ENCODE measurements at places on chromosomes 6 and 20.

- no peak for DNase-seq
These were observed 71.0 kb upstream of the SAMD3 start for GRCh38 chr6:130293800-130294199.

DNA sequence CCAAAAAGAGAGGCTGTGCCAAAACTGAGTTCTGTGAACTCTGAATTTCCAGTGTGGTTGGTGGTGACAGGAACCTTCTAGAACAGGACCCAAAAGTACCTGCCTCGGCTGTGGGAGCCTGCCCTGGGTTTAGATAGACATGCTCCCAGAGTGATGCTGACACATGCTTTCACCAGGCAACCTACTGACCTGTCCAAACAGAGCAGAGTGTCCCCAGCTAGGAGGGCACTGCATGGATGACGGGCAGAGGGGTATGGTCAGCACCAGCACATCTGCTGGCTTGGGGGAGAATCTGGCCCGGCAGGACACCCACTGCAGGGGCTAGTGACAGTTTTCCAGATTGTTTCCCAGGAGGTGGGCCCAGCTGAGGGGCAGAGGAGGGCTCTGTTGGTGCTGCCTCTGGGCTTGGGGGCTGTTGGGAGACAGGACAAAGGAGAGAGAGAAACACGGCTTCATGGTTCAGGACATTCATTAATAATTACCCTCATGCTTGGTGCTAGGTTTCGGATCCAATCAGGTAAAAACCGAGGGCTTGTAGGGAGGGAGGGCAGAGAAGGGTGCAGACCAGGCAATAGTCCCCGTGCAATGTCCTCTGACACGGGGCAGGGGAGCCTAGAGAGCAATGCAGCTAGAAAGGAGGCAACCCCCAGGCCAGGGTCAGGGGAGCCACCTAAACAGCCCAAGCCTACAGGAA, 15.0 kb downstream of the KCNK5 start:
- DNase-seq, result no peak

DNA sequence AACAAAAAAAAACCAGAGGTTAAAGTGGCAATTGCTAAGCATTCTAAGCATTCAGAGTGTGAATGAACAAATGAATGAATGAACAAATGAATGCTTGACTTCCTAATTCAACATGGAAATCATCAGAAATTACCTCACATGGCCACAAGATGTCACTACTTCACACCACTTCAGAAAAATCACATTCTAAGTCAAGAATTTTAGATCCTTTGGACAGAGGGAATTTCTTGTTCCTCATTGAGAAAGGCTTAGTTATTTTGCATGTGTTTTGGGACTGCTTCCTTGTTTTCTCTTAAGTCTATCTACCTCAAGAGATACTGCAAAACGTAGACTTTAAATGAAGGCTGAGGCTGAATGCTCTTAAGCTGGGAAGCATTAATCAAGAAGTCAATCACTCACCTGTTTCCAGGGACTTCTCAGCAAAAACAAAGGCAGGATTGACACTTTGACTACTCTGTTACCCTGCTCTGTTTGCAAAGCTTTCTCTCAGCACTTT, 120.2 kb downstream of the MBOAT1 start:
- no peak for DNase-seq

- DNase-seq, result no peak
These were observed 97.8 kb downstream of the BACH2 start for GRCh38 chr6:90198758-90199425.

DNA sequence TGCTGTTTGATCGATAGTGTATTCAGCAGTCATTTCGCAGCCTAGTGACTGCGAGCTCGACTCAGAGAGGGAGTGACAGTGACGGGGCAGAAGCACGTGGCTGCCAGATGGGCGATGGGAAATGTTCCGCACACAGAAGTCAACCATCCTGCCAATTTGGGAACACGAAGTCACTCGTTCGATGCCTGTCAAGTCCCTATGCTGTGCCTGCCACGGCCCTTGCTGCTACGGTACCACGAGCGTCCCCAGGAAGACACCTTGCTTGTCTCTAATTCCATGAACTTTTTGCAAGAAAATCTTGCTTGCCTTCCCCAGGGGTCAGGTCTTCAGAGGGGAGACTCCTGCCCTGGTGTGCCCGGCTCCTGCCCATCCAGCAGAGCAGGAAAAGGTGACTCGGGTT, 17.0 kb upstream of the STX16 start:
- no peak for DNase-seq

- DNase-seq, result peak; percentile 56
These were observed 7.2 kb downstream of the HLA-G start for GRCh38 chr6:29834564-29835436.

DNA sequence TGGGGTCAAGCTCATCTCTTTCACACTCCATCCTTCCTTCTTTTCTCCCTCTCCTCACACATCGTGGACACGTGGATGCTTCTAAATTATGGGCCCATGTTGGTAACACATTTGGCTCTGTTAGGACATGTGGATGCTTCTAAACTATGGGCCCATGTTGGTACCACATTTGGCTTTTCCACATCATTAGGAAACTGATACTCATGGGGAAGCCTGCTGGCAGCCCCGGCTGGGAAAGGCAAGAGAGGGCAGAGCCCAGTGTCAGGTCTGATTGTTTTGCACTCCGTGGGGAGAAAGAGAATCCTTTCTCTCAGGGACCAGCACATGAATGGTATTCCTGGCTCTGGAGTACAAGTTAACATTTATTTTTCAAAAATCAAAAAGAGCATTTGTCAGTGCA, 4.0 kb upstream of the CST1 start:
- no peak for DNase-seq

DNA sequence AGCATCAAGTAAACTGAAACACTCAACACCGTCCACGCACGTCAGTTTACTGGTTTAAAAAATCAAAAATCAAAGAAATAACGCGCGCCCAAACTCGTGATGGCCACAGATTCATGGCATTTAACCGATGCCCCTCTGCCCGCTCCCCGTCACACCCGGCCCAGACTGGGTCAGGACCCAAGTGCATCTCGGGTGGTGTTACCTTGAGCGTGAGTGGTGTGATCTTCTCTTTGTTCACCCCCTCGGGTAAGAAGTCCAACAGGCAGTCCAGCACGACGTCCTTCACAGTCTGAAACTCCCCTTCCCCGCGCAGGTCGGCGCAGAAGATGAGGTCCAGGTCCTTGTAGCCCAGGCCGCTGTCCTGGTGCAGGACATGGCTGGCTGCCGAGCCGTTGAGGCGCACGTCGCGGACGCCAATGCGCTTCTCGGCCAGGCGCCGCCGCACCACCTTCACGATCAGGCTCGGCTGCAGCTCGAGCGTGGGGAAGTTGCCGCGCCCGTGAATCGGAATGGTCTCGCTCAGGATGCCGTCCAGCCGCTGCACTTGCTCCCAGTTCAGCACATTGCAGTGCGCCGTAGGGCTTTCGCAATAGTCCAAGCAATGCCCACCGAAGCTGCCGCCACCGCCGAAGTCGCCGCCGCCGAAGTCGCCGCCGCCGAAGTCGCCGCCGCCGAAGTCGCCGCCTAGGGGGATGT, 945 bp downstream of the TENT5A start:
- DNase-seq, result peak; percentile 87

- DNase-seq, result no peak
These were observed 34.2 kb downstream of the NHSL1 start for GRCh38 chr6:138465007-138465645.

- no peak for DNase-seq
These were observed 139.1 kb downstream of the LAMA2 start for GRCh38 chr6:129022011-129022553.

DNA sequence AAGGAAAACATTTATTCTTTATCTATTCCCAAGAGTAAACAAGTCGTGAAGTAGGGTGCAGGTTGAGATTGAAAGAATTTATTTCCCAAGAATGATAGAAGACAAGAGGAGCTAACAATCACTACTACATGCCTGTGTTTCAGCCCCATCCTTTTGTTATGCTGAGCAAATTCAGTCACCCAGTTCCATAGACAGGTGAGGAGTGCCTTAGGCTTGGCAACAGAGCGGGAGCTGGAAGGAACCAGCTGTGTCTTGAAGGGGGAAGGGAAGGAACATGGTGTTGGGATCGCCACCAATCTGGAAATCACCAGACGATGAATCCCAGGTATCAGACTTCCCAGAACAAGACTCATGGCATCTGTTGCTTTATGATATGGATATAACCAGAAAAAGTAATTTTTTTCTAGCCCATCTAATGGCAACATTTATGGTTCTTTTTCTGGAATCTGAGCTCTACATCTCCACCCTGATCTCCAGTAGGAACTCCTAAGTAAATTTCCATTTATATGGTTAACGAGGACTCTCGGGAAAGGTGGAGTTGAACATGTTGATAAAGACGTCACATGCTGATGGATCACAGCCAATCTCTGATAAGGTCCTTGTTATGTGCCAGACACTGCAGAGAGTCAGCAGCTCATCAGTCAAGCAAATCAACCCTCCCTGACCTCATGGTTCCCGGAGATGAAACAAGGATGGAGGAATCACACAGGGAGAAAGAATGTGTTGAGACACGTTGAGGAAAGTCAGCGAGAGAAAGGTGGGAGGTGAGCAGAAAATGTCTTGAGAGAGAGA, 344.9 kb downstream of the SMOC2 start:
- DNase-seq, result no peak

- DNase-seq, result no peak
These were observed 18.8 kb downstream of the EYA2 start for GRCh38 chr20:46913329-46914044.

DNA sequence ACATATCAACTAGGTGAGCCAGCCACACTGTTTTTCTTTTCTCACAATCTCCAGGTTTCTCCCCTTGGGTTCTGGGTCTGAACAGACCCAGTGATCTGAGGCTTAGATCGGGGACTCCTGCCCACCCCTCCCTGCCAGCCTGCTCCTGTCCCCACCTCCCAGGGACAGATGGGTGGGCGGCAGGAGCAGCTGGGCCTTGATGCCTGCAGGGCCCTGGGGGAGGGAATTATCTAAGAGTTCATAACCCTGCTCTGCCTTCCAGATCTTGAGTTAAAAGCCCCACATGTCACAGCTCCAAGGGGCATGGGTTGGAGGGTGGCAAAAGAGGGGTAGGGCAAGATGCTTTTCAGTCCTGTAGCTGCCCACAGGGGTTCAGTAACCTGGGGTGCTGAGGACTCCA, 5.2 kb upstream of the XKR7 start:
- DNase-seq, result no peak

GRCh38 chr6:163175301-163175700, 239.2 kb upstream of the QKI start:
- no peak for DNase-seq

- DNase-seq, result peak; percentile 78
These were observed 70.9 kb downstream of the STK35 start for GRCh38 chr20:2172305-2173175.

DNA sequence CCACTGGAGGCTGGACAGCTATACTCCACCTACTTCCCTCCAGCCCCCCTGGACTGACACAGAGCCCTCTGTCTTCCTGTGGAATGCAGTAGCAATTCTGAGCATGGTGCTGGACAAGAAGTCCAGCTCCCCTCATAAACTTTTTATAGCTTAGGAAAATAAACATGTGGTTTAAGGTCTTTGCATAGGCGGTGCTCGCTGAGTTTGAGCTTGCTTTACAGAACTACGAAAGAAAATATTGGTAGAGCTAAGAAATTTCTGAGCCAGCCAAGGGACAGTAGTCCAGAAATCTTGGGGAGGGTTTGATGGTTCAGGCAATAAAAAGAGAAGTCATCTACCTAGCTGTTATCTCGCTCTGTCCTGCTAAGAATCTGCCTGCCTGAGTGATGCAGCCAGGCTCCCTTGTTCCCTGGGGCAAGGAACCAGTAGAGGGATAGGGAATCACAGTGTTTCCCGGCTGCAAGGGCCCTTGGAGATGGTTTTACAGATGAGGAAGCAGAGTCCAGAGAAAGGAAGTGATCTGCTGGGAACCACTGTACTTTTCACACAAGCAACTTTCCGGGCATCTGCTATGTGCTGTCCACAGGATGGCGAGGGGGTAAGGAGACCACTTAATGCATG, 343.4 kb downstream of the CDC5L start:
- DNase-seq, result no peak

GRCh38 chr20:42027746-42028268, 409.6 kb upstream of the CHD6 start:
- DNase-seq, result no peak

GRCh38 chr6:11802886-11803590, 24.4 kb upstream of the ADTRP start:
- no peak for DNase-seq

GRCh38 chr6:141610741-141611140, 522.0 kb upstream of the GJE1 start:
- DNase-seq, result no peak

DNA sequence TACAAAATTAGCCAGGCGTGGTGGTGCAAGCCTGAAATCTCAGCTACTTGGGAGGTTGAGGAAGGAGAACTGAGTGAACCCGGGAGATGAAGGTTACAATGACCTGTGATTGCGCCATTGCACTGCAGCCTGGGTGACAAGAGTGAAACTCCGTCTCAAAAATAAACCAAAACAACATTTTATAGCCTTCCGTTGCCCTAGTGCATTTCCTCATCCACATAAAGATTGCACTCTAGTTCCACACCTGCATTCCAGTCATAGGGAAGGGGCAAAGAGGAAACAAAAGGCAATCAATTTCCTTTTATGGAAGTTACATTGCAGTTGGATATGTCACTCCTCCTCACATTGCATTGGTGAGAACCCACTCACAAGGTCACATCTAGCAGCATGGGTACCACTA, 182.7 kb upstream of the ARG1 start:
- DNase-seq, result no peak

DNA sequence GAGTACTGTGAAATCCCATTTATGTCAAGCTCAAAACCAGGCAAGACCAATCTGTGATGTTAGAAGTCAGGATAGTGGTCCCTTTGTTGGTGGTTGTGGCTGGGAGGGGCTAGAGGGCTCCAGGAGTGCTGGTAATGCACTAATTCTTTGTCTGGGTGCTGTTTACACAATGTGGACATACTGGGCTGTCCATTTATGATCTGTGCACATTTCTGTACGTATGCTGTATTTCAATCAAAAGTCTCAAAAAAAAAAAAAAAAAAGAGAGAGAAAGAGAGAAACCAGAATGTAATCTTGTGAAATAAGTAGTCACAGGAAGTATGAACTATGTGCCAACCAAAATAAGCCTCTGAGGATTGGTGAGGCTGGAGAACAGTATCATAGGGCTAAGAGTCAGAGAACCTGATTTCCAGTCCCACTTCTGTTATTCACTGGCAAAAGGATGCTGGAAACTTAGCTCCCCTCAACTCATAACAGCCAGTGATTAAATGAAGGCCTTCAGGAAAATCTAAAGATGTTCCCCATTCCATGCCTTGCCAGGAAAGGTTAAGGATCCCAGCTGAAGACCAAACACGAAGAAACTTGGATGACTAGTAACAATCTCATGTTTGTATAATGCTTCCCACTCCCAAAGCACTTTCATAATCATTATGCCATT, 19.6 kb upstream of the TRAM2 start:
- no peak for DNase-seq

- peak; percentile 85 for DNase-seq
These were observed at the start of gene FBXO9 for GRCh38 chr6:53065266-53066076. Gene FBXO9 (plus strand): TSS chr6:53065404. CDS start chr6:53065790, 386 bp downstream.

- no peak for DNase-seq
These were observed 24.1 kb downstream of the ZHX3 start for GRCh38 chr20:41293269-41294037.

- no peak for DNase-seq
These were observed 621.2 kb upstream of the EYS start for GRCh38 chr6:66328200-66328599.
